Activated CD8-positive, alpha-beta memory T cell treated with anti-CD3 and anti-CD28 coated beads, Interleukin-2, amount 50 U/mL, for 4 hours (primary cell): ENCODE measurements at places on chromosomes 12 and 14.

DNA sequence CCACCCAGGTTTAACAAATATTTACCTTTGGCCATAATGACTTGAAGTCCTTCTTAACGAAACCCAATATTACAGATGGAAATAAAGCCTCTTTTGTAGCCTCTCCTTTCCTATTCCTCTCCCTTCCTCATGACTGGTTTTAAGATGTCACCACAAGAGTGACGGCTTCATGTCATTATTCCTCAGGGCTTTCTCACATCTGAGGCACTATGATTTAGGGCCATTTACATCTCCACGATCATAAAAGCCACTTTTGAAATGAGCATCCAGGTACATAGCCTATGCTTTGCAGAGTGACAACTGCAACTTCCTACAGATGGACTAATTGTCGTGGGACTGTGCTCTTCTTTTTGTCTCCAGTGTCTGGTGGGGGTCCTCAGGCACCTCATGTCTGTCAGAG is 32.3 kb upstream of the DACT1 start:
- no peak for DNase-seq

DNA sequence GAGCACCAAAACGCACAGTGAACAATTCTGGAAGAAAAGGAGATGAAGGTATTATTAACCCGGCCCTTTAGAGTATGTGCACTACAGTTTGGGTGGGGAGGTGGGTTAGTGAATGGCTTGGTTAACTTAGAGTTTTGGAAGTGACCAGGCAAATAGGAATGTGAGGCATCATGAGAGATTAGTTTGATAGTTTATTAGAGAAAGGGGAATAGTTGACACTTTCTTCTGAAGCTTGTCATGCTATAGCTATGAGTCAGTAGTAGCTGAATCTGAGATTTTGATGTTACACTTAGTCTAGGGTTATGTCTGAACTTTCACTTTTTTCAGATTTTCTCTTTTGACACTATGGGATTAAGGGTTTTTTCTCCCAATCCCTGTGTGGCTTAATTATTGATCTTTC is 567.2 kb downstream of the SNAPC1 start:
- no peak for DNase-seq

DNA sequence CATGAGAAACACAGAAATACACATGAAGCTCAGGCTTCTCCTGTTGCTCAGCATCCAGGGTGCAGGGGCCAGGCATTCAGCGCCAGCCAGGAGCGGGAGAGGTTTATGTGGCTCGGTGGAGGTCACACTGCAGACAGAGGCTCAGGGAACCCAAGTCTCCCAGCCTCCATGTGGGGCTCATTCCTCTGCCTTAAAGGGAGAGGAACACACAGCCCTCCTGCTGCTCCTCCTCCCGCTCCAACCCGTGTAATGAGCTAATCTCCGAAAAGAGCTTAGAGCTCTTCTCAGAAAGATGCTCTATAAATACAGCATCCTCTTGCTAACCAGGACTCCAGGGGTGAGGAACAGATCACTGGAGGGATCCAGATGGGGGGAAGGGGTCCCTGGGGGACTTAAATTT is 28.2 kb downstream of the FGF6 start:
- no peak for DNase-seq

GRCh38 chr14:31596342-31597095 is 35.3 kb downstream of the NUBPL start:
- DNase-seq = no peak

DNA sequence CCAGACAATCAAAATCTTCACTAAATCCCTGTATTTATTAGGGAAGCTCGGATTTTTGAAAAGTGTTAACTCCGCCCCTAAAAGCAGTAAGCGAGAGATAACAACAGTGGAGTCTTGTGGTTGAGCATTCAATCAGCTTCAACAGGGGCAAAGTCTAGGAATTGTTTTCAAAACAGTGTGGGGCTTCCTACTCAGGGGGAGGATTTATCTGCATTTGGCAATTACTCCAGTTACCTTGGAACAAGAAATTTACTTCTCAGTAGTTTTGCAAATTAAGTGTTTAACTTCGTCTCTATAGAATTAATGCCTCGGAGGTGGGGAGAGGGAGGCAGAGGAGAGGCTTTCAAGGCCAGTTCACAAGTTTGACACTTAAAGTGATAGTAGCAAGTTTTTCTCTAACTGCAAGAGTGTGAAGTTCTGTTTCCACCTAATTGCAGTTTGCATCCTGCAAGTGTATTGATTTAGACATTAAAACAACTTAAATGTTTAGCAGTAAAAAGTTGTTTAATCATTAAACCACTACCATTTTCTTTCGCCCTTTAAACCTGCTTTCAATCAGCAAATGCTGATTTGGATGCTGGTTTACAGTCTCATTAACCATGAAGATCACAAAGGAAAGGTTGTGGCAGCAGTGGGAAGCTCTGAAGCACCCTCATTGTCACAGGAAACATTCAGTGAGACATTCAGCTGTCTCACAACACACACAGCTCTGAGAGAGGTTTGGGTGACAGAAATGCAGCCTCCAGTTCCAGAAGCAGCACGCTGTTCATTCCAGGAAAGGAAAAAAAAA is 102.0 kb downstream of the HMGA2 start:
- no peak for DNase-seq

DNA sequence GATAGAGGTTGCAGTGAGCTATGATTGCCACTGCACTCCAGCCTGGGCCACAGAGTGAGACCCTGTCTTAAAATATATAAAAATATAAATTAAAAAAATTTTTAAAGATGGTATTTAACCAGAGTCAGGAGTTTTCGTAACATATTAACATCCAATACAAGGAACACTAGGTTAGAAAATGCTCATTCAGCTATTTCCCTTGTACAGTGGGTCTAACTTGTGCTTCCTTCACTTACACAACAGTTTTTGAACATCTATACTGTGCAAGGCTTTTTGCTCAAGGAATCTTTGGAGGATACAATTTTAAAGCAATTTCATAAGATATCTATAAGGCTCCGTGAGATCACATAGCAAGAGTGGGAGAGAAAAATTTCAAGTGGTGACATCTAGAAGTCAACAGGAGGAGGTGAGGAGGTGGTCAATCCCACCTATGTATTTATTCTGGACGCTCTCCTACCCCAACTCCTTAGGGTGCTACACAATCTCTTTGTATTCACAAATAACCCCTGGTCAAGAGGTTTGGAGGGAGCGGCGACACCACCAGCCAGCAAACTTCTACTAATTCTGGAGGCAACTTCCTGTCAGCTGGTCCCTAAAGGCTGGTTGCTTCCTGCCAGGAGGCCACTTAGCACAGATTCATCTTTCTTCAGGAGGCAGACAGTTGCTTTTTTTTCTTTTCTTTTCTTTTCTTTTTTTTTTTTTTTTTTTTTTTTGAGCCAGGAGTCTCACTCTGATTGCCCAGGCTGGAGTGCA is 22.2 kb downstream of the DUSP16 start:
- DNase-seq = no peak

DNA sequence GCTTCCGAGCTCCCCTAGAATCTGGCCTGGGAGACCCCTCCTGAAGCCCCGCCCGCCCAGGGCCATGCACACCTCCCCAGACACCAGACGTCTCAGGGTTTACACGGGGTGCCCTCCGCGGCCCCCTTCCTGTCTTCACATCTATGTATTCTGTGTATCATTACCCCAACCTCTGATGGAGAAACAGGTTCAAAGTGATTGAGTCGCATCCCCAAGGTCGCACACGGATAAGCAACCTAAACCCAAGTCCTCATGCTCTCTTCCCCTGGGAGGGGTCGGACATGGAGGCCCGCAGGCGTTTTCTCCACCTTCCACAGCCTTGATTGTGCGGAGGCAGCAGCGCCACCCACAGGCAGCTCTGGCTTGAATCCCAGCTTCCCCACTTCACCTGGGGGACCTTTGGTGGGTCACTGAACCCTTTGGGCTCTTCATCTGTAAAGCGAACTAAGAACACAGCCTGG is 237.3 kb downstream of the BCL11B start:
- no peak for DNase-seq

- peak; percentile 27 for DNase-seq
These were observed 27.5 kb downstream of the TCHP start for GRCh38 chr12:109927622-109928021.

DNA sequence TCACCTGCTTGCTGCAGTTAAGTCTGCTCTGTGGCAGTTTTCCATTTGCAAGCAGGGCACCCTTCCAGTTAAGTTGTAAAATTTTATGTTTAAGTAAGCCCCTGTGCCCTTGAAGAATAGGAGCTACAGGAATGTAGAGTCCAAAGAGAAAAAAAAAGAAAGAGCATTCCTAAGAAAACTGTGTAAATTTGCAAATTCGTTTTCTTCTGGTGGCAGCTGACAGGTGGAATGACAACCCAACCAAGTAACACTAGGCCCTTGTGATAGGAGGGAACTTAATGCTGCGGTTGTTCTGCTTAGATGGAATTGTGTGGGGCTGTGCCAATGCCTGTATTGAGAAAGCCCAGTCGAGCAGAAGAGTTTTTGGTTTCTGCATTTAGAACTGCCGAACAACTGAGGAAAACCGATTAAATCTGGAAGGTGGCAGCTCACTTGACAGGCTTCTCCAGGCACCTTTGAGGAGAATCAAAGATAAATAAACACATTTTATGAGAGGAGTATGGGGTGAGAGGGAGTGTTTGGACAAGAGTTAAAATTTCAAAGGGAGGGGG is 280.0 kb downstream of the RAD51B start:
- DNase-seq = no peak

- no peak for DNase-seq
These were observed 197.8 kb downstream of the SOX5 start for GRCh38 chr12:23751641-23752040.

DNA sequence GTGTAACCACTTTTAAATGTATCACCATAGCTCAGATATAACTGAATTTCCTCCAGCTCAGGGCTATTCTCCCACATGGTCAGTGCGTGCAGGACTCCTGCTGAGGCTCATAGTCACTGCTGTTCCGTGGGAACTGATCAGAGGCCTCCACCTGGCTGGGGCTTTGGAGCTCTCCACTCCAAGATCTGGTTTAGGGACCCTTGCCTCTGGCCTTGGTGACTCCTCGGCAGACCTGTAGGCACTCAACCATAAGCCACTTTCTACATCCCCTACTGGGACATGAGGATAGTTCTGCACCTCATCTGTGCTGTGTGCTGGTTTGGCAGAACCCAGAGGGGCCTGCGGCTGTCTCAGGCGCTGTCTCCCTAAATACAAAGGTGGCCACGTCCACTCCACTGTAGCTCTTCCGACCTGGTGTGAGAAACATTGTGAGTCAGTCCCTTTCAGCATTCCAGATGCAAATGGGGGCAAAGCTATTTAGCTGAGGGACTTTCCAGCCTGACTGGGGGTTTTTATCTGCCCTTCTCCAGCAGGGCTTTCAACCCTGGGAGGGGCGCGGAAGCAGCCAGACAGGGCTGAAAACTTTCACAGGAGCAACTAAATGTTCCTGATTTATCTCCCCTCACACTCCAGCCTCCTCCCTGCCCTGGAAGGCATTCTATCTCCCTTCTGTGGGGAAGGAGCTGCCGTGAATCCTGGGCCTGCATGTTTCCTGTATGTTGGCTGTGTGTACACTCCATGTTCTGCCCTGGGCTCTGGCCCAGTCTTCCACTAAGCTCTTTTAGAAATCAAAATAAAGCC is 218.3 kb upstream of the DAAM1 start:
- DNase-seq = no peak

GRCh38 chr12:5923043-5923605 is 21.9 kb downstream of the ANO2 start:
- DNase-seq = no peak

DNA sequence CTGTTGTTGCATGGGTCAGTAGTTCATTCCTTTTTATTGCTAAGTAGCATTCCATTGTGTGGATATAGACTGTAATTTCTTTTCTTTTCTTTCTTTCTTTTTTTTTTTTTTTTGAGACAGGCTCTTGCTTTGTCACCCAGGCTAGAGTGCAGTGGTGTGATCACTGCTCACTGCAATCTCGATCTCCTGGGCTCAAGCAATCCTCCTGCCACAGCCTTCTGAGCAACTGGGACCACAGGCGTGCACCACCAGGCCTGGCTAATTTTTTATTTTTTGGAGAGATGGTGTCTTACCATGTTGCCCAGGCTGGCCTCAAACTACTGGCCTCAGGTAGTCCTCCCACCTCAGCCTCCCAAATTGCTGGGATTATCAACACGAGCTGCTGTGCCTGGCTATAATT is 5.2 kb downstream of the ATP6V0A2 start:
- DNase-seq = no peak

GRCh38 chr12:68559984-68560850 is 50.5 kb upstream of the RAP1B start:
- DNase-seq = no peak

DNA sequence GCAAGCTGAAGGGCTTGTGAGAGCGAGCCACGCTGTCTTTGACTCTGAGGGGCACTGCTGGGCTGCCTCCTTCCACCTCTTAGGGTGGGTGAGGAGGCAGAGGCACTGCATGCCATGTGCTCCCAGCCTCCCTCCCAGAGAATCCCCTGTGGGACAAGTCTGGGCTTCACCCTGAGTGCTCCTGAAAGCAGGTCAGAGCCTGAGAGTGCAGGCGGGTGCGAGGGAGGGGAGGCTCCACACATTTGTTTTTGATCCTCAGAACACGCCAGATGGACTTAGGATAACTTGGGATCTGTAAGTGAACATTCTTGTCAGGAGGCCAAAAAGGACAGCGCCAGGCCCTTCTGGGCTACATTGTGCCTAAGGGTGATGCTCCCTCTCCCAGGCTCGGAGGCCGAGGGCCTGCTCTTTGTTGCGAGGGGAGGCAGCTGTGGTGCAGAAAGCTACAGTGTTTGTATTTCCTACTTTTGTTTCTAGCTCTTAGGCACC is 155.4 kb downstream of the TMX1 start:
- DNase-seq = no peak

DNA sequence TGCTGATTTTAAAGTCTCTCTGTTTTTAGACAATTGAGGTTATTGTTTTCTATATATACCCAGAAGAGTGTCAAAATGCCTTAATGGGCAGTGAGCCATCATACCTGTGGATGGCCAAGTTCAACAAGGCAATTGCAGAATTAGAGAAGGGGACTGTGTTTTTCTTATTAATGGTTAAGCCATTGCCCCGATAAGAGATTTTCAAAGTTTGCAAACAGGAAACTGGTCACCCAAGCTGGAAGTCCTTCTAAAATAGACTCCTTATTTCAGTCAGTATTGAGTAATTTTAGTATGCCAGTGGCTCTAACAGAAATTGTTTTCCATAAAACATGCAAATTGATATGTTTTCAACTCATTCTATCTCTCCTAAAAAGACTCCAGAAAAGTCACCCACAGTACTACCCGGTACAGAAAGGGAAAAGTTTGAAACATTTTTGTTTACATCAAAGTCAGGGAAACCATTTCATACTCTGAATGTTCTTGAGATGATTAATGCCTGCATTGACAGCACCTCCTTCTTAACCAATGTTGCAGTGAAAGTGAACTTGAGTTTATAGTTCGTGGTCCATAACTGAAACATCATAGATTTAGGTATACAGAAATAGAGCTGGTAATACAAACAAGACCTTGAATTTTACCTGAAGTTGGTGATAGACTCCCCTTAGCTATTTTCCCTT is 191.1 kb downstream of the TMX1 start:
- no peak for DNase-seq

DNA sequence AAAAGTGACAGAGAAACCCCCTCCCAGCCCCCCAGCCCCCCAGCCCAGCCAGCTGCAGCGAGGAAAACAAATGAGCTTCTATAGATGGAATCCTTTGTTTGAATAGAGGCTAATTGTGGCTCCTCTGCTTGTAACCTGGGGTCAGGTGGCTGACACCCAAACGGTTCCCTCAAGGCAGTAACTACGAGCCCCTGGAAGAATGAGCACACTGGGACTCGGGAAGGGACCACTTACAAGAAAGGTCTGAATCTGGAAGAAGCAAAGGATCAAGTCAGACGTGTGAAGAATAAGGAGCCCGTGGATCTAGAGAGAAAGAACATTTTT is 108.7 kb upstream of the FUT8 start:
- no peak for DNase-seq
